ENCODE measurements at places on chromosomes 5 and 9.

- no peak for DNase-seq
Measured at GRCh38 chr5:13511442-13511841, 433.0 kb downstream of the DNAH5 start.

DNA sequence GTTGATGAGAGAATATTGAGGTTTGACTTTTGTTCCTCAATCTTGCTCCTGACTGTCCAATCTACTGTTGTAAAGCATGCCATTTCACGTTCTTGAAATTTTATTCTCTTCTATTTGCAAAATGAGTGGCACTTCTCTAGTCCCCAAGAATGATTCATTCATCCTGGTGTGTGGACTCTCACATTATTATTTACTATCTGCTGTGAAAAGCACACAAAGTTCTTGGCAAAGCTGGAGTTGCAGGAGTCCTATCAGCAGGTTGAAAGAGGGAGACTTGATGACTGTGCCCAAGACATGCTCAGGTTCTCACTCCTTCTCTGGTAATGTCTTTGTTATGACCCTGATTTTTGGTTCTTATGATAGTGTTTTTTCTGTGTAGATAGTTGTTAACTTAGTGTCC lies 382.6 kb downstream of the DMRTA1 start:
- DNase-seq: no peak

- no peak for DNase-seq
Measured at GRCh38 chr9:80156262-80156661, 584.5 kb downstream of the TLE4 start.

DNA sequence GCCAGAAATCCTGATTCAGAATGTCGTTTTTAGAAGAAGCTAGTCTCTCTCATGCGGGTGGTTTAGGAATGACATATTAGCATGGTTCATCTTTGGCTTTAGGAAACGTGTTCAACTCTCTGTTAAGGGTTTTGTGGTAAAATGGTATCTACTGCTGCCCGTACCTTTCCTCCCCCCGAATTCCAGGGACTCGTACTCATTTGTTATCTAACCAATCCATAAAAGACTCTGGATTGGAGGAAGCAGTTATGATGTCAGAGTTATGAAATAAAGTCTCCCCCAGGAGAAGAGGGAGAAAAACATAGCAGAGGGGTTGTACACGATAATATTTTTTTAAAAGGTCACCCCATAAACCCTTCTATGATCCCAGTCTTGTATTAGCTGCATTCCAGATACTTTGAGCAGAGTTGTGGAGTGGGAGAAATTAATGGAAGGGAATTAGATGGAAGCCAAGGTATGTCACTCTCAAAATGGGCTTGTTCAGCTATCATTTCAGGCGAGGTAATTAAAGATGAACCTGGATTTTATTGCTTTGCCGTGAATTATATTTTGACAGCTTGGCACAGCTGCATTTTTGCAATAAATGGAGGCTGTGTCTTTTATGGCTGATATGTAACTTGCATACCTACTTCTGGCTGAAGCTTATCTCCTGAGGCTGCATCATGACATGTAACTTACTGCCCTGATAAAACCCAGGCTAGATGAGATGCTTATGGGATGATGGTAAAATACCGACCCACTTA lies 31.3 kb downstream of the RAI14 start:
- no peak for DNase-seq

GRCh38 chr5:160488394-160489325 lies 67.0 kb downstream of the PTTG1 start:
- DNase-seq: no peak

- no peak for DNase-seq
Measured at GRCh38 chr9:18045326-18045725, 428.6 kb upstream of the ADAMTSL1 start.

DNA sequence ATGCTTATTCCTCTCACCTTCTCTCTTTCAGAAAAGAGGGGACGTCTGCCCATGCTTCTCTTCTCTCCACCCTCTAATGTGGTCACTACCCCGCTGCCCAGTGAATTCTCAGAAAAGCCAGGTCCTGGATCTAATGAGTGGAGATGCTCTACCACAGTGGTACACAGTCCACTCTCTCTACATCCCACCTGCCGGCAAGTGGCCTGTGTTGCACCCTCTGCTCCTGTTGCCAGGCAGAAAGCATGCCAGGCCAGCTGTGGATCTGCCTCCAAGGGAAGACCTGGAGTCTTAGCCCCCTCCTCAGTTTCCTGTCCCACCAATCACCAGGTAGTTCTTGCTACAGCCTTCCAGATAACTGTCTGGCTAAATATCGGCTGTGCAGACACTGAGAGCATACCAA lies 71.2 kb upstream of the SPDL1 start:
- DNase-seq: no peak

- no peak for DNase-seq
Measured at GRCh38 chr5:96175090-96175489, 213.4 kb upstream of the ELL2 start.

GRCh38 chr5:133117166-133117911 lies 65.5 kb downstream of the HSPA4 start:
- DNase-seq: no peak

GRCh38 chr9:16970321-16970720 lies 99.9 kb upstream of the BNC2 start:
- no peak for DNase-seq

DNA sequence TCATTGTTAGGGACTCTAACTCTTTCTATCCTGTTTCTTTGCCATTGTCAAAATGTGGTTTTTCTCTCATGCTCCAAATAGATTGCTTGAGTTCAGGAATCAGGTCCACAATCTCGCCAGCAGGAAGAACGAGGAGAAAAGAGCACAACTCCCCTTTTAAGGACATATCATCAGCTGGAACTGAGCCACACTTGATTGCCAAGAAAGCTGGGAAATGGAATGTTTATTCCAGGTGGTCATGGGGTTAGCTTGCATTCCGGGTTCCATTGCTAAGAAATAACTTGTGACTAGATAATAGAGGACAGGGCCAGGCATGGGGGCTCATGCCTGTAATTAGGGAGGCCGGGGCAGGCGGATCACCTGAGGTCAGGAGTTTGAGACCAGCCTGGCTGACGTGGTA lies 32.4 kb upstream of the C9orf57 start:
- no peak for DNase-seq
